ENCODE measurements at places on chromosomes 3 and 15.
A peak's percentile ranks its signal among the peaks of the same experiment; 100 is the strongest.

DNA sequence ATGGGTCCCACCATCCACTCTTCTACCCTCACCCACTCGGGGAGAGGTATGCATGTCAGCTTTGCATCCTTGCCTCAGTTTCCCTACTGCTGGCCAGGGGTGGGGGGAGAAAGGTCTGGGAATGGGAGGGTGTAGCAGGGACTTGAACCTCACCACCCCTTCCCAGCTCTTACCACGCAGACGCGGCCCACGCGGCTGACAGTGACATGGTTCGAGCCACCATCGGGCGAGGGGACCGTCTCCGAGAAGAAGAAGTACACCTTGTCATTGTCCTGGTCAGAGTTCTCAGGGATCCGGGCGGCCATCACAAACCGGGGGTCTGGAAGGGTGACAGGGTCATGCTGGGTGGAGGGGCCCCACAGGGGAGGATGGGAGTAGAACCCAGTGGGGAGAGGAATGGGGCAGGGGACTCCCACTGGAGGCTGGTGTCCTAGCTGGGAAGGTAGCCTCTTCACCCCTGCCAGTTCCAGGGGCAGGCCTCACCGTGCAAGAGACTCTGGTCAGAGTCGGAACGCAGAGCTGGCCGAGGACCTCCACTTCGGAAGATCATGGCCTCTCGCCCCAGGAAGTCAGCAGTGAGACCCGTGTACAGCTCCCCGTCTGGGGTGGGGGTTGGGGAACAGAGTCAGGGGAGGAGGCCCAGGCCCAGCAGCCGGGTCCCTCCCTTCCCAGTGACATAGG lies 3.7 kb downstream of the SEMA3G start:
- no peak for DNase-seq

DNA sequence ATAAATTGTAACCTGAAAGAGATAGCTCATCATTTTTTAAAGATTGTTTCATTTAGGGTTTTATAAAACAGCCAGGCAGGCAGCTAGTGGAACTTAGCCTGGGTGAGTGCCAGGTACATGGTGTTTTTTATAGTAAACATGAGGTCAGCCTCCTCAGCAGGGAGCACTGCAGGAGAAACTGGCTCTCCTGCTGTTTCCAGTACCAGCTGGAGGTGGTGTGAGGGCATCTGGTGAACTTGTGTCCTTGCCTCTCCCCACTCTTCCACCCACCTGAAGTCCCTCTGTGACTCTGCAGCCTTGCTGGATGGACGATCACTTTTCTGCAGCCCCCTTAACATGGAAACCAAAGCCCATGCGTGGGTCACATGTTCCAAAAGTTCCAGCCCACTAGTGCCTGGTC lies 128.4 kb downstream of the FAM174B start:
- no peak for DNase-seq

DNA sequence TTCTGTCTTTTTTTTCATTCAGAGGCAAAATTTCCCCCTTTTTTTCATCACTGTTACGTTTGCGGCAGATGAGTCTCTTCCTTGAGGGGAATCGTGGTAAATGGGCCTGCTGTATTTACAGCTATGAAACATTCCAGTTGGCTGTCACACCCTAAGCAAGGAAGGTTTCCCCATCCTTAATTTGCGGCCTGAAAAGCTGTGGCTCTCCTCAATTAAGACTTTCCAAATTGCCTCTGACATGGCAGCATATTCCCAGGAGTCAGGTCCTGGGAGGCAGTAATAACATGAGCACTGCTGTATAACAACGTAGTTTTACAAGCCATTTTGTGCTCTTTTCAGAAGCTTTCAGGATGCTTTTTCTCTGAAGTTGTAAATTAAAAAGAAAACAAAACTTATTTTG lies 420.9 kb downstream of the LPP start:
- DNase-seq, result no peak

- DNase-seq, result no peak
Measured at GRCh38 chr15:29418178-29418577, 148.6 kb upstream of the NSMCE3 start.

DNA sequence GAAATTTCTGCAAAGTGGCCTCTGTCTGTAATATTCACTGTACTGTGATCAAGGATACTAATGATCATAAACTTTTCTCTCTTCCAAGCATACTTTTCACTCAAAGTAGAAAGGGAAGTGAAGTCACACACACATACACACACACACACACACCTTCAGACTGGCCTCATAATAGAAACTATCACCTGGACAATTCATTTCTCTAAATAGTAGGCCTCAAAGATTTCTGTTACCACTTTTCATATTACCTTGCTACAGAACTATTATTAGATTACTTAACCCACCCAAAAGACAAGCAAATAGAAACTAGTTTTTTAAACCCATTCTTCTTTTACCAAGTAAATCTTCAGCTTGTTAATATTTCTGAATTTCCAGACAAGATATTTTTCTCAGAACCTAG lies 12.2 kb downstream of the CPB1 start:
- DNase-seq, result no peak

- DNase-seq, result no peak
Measured at GRCh38 chr3:178100908-178101307, 435.3 kb upstream of the KCNMB2 start.

GRCh38 chr3:71582612-71583565 lies 639 bp downstream of the FOXP1 start:
- peak; percentile 38 for DNase-seq

DNA sequence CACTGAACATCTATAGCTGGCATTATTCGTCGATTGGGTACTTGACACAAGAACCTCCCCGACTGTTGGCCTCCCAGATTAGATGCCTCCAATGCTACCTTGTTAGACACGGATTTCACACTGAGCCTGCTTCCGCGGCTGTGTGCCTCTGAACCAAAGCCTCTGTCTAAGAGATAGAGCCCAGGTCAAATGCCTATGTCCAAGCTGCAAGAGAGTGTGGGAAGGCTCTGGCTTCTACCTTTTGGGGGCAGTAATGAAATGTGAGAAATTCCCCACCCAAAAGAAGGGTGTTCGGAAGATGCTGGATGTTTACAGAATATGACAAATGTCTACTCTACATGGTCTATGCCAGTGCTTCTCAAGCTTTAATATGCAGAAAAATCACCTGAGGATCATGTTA lies 2.0 kb upstream of the RPUSD2 start:
- no peak for DNase-seq

GRCh38 chr15:91919014-91919534 lies 65.6 kb downstream of the SLCO3A1 start:
- DNase-seq, result no peak

DNA sequence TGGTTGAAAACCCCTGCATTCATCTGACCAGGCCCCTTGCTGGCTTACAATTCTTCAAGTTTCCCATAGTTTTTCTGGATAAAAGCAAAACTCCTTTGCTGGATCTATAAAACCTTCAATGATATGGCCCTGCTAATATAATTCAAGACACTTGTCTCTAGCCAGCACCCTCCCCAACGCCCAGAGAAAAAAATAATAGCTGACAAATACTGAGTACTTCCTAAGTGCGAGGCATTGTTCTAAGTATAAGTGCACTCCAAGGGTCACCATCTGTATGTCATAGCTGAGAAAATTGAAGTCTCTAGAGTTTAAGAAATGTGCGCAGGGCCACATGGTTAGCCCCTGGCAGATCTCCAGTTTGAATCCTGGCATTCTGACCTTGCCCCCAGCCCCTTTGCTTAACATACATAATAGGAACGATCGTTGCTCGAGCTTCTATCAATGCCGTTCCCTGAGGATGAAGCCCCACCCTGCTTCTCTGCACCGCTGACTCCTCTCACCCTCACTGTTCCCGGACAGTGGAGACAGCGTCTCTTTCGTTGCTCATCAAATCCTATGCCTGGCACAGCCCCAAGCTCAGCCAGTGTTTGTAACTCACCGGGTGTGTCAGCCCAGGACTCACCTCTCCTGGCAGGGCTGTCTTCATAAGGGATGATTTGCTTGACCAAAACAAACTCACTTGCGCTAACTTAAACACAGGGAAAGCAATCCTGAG lies 377.1 kb upstream of the PROK2 start:
- no peak for DNase-seq

GRCh38 chr3:46574881-46575576 lies 8.9 kb upstream of the LRRC2 start:
- DNase-seq, result no peak

GRCh38 chr3:139558351-139559266 lies 19.1 kb upstream of the RBP1 start:
- DNase-seq, result no peak

- no peak for DNase-seq
Measured at GRCh38 chr15:59048897-59049296, 56.0 kb upstream of the CCNB2 start.

DNA sequence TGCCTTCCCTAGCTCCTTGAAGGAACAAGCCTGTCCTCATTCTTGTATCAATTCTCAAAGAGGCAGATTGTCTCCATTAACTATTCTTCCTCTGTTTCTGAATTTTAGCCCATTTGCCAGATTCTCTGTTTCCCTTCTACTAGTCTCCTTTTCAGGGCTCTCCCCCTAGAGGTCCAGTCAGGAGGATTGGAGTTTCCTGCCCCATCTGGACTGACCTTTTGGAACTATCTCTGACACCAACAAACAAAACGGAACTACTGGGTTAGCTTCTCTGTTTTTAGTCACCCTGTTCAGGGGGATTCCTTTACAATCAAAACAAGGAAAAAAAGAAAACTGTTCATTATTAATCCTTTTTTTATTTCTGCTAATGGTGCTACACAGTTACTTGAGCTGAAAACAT lies 10.2 kb upstream of the KPNA4 start:
- DNase-seq, result no peak

DNA sequence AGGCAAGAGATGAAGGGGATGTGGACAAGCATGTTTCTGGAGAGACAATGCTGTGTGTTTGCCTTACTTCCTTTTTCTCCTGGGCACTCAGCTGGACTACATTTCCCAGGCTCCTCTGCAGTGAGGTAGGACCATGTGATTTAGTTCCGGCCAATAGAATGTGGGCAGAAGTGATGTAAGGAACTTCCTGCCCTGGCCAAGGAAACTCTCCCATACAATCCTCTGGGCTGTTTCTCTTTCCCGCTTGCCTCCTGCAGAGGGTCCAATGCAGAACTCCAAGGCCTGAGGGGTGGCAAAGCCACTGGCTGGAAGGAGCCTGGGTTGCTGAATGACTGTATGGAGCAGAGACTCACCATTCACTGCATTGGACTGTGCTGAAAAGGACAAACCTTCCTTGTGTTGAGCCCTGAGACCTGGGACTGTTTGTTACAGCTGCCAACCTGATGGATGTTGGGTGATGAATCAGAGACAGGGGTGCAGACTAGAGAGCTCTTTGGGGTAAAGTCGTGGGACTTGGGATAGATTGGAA lies 82.7 kb upstream of the SLC6A6 start:
- no peak for DNase-seq

- no peak for DNase-seq
Measured at GRCh38 chr15:65399001-65399706, 21.4 kb upstream of the IGDCC3 start.

DNA sequence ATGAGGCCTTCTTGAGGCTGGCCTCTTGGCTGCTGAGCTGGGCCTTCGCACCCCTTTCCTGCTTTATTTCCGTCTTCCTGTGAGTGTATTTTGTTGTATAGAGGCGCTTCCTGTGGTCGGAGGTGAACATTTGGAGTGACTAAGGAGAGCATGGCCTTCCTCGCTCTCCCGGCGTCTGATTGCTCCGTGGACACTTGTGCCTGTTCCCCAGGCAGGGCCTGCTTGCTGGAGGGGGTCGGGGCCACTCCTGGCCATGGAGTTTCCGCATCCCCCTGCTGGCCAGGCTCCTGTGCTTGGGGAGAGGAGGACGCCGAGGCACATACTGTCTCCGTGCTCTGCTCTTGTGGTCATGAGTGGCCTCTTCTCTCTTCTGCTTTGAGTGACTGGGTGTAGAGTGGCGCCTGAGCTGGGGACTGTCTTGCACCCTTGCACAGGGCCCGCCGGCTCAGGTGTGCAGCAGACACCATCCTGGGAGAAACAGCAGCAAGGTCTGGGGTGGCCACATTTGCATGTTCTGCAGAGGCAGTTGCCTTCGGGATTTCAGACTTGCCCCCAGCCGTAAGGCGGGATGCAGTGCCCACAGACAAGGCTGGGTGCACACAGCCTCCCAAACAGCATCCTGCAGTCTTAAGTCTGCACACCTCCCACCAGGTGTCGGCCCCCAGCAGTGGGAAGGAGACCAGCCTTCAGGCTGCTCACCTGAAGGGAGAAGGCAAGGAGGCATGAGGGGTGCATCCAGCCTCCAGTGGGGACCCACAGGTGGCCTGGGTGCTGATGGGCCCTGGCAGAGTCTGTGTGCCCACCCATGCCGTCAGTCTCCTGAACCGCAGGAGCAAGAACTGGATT lies 16.4 kb downstream of the KLF13 start:
- DNase-seq, result no peak

All from central memory CD8-positive, alpha-beta T cell (primary cell).